Activated CD4-positive, alpha-beta T cell treated with anti-CD3 and anti-CD28 coated beads, Interleukin-2, amount 10 ng/mL, durations not matched to agents 24 days and 14 days (primary cell): ENCODE measurements at places on chromosomes 7 and 10. TPM values are rescaled to one million over a fixed set of nuclear protein-coding genes. Genes with fewer than 3 reads are reported as not detected.

GRCh38 chr7:138515001-138515528 lies 55.0 kb downstream of the TRIM24 start:
- DNase-seq, result no peak

- no peak for DNase-seq
Observed at GRCh38 chr10:11804336-11804735, 18.8 kb upstream of the PROSER2 start.

DNA sequence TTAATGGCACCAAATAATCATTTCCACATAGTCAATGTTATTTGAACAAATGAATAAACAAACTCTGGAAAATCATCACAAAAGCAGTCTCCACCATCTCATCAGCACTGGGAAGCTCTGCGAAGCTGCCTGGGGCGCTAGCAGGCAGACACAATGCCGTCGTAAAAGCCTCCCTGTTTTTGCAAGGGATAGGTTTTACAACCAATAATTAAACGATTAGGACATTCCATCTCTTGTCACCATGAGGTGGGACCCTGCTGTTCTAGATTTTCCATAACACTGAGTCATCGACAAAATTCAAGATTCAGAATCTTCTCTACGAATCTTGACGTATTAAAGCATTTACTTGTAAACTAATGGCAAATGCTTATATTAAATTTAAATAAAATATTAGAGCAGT lies 172.8 kb upstream of the AKR1E2 start:
- no peak for DNase-seq

GRCh38 chr10:28788252-28788651 lies 110.9 kb downstream of the BAMBI start:
- no peak for DNase-seq

DNA sequence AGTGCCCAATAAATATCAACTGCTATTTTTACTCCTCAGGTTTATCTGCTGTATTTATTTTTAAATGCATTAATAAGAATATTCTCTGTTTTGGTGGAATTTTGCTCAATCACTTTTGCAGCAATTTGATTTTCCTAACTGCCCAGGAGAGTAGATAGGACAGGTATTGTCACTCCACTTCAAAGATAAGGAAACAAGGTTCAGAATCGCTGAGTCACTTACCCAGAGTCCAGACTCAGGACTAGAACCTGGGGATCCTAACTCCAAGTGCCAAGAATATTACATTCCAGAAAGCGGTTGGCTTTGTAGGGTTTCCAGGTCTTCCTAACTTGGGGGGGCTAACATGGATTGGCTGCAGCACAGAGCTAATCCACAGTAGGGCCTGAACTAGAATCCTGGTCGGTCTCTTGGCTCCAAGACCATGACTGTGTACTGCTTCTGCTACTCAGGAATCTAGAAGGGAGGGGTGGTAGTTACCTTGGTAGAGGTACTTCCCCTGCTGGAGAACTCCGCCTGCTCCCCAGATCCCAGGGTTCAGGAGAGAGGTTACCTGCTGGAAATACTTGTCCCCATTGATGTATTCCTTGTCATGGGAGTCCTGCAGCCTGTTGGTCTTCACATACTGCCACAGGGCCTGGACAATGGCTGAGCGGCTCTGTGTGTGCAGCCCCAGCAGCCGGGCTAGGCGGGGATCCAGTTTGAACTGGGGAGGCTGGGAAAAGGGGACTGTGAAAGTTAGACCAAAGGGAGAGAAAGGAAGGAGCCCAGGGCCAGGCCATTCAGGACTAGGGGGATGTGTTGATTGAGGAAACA lies 7.3 kb downstream of the SMARCD3 start:
- DNase-seq, result no peak

DNA sequence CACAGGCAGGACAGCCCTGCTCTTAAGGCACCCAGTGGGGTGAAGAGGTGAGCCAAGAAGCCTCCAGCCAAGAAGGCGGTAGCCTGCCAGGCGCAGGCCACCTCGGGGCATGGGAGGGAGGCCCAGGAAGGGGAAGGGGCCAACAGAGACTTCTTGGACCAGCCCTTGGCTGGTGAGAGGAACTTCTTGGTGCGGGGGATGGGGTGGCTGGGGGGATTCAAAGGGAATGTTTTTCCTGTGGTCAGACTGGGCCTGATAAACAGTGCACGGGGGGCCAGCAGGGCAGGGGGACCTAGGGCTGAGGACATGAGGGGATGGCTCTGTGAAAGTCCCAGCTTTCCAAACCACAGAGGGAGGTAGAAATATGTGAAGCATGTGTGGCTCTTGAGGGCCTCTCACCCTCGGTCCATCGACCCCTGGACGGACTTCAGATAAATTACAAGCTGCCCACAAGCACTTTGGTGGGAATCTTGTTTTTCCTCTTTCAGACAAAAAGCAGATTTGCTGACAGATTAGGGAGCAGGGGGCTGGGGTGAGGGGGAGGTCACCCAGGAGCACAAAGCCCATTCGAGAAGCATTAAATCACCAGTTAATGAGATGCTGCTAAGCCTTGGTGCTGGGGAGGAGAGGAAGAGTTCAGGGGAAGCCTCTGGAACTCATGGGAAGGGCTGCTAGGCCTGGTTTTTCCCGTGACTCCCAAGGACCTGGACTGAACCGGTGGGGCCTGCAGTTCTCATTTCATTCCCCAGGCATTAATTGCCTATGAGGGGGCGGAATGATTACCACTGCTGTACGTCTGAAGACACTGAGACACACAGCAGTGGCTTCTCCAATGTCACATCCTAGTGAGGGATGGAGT lies 11.3 kb downstream of the CRYGN start:
- DNase-seq, result no peak

GRCh38 chr7:4882169-4883032 lies 1.1 kb downstream of the RADIL start:
- DNase-seq, result no peak

DNA sequence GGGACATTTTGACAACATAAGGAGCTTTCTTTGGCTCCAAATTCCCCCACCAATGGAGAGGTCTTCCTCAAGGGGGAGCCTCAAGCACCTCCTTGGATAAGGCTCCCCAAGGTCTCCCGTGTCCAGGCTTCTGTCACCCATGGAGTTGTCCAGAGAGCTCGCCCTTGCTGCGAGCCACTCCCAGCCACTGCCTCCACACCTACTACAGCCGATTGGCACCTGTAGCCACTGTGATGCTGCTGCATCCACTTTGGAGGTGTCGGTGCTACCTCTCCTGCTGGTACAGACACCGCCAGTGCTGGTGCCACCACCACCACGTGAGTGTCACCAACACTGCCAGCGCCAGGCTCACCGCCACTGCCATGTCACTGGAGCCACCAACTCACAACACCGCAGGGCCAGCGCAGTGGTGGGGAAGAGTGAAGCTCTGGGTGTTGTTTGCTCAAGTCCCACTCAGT lies 22.1 kb upstream of the ENO4 start:
- DNase-seq, result no peak

DNA sequence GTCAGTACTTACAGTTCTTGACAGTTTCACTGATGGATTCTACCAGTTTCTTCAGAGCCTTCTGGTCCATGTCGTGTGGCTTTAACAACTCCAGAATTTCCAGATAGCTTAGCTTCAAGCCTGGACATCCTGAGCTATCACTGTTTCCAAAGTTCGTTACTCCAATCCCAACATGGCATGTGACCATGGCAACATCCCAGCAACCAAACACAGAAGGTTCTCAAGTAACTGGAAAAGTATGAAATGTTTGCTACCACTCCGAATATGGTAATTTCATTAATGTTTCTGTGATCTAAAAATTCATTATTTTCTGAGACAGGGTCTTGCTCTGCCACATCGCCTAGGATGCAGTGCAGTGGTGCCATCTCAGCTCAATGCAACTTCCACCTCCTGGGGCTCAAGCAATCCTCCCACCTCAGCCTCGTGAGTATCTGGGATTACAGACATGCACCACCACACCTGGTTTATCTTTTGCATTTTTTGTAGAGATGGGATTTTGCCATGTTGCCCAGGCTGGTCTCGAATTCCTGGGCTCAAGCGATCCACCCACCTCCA lies 29.3 kb downstream of the RBM48 start:
- DNase-seq, result no peak

DNA sequence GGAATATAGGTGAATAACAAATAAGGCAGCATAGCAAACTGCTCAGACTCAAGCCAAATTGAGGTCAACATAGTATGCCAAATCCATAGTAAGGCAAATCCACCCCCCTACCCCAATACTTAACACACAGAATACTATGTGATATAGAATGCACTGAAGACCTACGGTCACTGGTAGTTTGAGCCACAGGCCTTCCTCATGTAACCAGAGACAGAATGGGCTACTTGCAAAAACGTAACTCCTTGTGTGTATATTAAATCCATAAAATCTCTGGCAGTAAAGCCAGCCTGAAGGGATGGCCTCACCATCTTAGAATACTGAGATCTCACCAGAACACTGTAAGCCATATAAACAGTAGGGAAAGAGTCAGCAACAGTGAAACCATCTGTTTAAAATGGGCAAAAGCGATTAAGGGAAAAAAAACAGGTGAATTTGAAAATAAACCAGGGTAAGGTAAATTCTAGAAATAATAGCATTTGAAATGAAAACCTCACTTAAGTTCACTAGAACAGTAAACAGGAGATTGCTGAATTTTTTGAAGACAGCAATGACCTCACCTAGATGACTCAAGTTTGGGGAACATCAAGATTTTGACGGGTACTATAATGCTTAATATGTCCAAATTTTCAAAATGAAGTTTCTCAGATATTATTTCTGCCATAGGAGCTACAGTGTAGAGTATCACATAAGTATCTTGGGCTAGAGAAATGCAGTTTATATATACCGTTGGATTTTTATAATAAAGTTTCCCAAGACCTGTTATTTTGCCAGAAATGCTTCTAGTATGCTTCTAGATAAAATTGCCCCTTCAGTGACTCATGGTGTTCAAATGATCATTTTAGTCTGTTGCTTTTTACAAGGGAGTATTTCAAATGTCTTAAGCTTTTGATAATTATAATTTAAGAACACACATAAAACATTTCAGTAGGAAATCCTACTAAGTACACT lies 13.9 kb downstream of the HNRNPA2B1 start:
- DNase-seq, result no peak

DNA sequence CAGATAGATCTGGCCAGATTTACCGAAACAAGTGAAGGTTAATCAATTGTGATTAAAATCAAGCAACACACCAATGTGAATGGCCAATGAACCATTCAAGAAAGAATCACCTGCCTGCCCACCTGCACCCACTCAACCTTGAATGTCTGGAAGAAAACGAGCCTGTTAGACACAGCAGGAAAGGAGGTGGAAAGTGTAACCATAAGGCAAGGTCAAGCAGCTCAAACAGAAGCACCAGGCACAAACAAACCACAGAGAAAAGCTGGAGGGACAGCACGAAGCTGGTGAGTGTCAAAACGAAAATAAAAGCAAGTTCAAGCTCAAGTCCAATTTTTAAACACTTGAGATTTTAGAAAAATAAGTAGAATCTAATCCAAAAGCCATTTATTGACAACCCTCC lies 64.9 kb downstream of the STEAP1B start:
- DNase-seq, result no peak

Gene FFAR4
- not detected in 2 replicates for total RNA-seq

Gene CYP2E1
- total RNA-seq, result 0.33 and 0.40 TPM in 2 replicates

Gene ABCA13
- total RNA-seq, result not detected in 2 replicates

Gene MCM10
- total RNA-seq, result 107 and 112 TPM in 2 replicates

Gene NOS3
- total RNA-seq, result 14.3 and 15.7 TPM in 2 replicates
